ENCODE measurements at places on chromosomes 7 and 10.

DNA sequence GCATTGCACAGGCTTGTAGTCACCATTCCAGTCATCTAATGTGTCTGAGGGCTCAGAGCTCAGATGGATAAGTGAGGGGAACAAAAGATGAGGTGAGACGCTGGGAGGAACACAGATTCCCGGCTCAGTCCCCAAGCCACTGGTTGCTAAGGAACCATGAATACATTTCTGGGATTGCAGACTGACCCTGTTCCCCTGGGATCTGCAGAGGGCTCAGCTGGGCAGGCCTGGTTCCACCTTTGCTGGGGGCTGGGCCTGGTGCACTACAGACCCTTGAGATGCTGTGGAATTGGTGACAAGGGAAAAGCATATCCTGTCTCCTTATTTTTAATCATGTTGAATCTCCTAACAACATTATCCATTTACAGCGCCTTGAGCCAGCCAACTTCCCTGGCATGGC, 19.2 kb downstream of the ELFN1 start:
- DNase-seq = no peak

DNA sequence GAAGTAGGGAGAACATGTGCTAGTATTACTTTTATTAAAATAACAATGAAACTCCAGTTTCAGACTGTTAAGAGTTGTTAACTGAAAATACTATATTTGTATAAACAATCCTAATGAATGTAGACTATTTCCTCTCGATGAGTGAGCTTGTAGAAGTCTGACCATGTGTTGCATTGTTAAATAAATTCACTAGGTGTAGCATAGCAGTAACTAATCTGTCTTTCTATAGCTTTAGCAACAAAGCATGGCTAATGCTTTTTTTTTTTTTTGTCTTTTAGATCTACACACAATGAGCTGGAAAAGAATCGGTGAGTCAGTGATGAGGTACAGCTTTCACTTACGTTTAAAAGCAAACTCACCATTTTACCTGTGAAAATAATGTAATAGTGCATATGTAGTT, 37.1 kb downstream of the MXI1 start:
- no peak for DNase-seq

DNA sequence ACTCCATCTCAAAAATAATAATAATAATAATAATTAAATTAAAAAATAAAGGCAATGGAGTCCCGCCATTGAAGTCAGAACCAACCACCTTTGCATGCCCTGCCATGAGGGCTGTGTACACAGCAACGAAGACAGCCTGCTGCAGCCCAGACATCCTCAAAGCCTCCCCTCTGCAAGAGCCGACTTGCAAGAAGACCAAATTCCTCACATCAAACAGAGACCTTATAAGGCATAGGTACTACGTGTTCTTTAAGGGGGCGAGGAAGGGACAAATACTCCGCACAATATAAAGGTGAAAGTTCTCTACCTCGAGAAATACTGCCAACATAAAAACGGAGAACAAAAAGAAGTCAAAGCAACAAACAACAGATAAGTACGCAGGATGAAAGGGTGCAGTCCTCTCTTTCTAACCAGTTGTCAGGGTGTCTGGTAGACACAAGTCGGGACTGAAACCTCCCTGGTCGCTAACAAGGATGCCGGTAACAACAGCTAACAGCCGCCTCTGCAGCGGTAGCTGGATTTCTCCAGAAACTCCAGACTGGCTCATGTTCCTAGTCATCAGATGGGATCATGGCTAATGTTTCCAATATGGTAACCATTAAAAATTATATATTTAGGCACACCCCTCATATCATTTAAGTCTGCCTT, 23.6 kb downstream of the FGFR2 start:
- no peak for DNase-seq

- DNase-seq = no peak
Measured at GRCh38 chr10:5165738-5166137, 19.2 kb downstream of the AKR1C8 start.

DNA sequence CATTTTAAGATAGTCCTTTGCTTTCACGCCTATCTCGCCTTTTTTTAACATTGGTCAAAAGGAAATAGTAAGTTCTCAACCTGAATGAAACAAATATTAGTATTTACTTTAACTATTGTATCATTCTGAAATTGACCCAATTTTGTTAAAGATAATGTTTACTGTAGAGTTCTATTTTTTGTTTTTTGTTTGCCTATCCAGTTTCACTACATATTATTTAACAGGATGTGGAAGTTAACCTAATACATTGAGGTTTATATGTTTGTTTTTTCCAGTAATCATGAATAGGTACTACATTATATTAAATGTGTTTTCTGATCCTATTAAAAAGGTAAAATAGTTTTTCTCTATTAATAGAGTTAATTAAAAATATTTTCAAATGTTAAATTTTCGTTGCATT, 26.5 kb downstream of the ACSM6 start:
- DNase-seq = no peak

DNA sequence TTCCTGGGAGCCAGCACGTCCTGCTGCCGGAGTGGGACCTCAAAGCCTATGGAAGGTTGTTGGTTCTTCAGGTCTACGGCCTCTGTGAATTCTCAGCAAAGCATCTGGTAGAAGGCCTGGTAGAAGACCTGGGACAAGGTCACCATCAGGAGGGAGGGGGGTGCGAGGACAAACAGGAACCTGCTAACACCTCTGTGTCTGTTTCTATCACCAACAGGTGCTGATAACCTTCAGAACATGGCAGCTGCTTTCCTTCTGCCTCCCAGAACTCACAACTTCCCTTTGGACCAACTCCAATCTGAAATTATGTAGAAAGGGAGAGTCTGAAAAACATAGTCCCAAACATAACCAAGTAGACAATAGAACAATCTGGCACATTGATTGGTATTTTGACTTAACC, 8.3 kb upstream of the MET start:
- DNase-seq = no peak

DNA sequence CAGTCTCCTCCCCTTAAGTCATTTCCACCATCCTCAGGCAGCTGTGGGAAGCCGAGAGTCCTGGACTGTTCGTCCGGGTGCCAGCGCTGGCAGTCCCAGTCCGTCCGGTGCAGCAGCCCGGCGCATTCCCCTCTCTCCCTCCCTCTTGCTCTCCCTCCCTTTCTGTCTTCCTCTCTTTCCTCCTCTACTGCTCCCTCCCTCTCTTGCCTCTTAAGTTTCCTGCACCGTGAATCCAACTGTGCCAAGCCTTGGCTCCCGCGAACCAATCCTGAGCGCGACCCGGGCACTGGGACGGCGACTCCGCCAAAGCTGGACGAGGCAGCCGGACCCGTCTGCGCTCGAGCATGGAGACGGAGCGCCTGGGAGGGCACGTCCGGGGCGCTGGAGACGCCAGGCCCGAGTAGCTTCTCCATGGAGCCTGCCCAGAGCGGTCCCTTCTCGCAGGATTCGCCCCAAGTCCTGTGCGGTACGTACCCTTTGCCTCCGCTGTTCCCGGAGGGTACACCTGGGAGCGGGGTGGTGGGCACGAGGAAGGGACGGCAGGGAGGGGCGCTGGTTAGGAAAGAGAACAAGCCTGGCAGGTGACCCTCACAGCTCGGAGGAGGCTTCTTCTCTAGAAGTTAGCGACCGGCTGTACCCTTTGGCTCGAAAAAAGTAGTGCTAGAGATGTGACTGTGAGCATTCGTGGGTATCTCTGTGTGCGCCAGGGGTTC, 1.0 kb downstream of the NXPH1 start:
- no peak for DNase-seq

GRCh38 chr7:144468990-144469732, 65.7 kb upstream of the NOBOX start:
- DNase-seq = no peak
